ENCODE measurements at places on chromosomes 16 and 17.
A peak's percentile ranks its signal among the peaks of the same experiment; 100 is the strongest.

GRCh38 chr17:56593646-56594319 is at the start of gene NOG:
NOG (plus strand) TSS chr17:56593699; CDS start chr17:56594224, 525 bp downstream.
- DNase-seq: peak; percentile 41

GRCh38 chr16:84040226-84040822 is 2.3 kb downstream of the SLC38A8 start:
- DNase-seq: no peak

DNA sequence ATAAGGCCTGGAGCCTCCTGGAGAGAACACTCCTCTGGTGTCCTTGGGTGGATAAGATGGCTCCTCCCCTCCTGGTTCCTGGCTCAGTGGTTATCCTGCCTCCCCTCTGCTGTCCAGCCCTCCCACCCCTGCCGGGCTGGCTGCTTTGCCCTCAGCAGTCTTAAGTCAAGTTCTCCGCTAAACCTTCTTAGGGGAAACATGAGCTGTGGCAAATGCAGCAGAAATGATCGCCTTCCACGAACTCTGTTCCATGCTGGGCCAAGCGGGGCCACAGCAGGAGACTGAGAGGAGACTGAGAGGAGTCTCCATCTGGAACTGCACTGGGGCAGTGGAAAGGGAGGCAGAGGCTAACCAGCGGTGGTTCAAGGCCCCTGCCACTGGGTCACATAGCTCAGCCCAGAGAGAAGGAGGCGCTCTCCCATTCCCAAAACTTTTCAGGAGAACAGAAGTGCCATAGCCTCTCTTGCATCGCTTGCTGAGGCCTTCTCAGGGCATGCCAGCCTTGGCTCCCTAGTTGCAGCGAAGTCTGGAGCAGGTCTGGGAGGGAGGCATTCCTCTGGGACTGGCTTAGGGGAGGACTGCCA is 26.9 kb downstream of the TNS4 start:
- no peak for DNase-seq

- no peak for DNase-seq
Measured at GRCh38 chr17:54771409-54771915, 129.2 kb upstream of the TOM1L1 start.

Data from germinal center (tissue), 1 donor.